ENCODE measurements at places on chromosomes 7 and 10.

DNA sequence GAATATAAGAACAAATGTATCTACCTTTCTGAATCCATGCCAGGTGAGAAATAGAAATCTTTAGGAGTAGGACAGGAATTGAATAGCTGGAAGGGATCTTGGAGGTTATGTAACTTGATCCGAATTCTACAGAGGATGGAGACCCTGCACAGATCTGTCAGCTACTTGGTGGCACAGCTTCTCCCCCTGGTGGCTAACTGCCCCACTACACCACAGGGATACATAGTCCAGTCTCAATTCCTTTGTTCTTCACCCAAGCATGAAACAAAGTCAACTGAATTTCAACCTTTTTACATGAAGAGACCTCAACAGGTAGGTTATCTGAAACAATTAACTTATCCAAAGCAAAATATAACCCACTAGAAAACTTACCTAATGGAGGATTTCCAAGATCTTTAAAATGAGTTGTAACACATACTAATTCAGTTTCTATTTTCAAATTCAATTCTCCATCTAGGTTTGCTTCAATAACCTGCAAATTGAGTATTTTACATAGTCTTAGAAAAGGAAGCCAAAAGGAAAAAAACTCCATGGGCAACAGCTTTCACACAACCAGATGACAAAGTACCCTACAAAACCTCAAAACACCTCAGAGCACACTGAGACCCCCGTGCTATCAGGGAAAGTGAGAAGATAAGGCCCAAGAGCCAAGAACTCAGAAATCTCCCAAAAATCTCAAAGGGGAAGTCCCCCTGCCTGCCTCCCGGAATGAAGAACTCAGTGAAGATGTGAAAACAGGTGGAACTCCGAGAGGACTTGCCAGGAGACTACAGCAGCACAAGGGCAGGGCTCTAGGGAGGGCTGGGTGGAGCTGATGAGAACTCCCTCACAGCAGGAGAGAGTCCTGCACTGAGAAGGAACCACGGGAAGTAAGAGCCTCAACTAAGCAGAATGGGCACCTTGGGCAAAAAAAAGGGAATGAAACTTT lies 10.3 kb downstream of the HUS1 start:
- peak; percentile 39 for DNase-seq

- no peak for DNase-seq
Observed at GRCh38 chr10:110456523-110457091, 41.1 kb upstream of the DUSP5 start.

DNA sequence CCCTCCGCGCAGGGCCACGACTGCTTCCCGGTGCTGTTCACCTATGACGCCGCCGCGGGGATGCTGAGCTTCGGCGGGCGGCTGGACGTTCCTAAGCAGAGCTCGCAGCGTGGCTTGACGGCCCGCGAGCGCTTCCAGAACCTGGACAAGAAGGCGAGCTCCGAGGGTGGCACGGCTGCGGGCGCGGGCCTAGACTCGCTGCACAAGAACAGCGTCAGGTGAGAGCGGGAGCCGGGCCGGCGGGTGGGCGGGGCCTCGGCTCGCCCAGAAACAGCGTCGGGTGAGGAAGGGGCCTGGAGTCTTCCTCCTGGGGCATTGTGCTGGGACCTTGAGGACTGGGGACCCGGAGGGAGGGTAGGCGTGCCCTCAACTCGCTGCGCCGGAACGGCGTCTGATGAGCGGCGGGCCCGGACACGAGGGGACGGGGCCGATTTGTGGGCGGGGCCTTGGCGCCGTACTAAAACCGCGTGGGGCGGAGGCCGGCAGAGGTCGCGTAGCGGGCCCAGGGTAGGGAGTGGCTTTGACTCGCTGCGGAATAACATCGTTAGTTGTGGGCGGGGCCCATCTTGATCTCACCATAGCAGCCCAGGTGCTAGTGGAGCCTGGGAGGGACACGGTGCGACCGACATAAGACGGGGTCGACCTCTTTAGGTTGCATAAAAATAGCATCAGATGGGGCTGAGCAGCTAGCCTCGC lies 15.6 kb downstream of the PDAP1 start:
- DNase-seq = peak; percentile 89

- no peak for DNase-seq
Observed at GRCh38 chr7:91082852-91083495, 181.3 kb upstream of the FZD1 start.

- DNase-seq = no peak
Observed at GRCh38 chr10:81251457-81252115, 623.4 kb upstream of the NRG3 start.

GRCh38 chr10:124210263-124210662 lies 116.9 kb upstream of the CHST15 start:
- no peak for DNase-seq

GRCh38 chr7:31669461-31669860 lies 17.6 kb upstream of the PPP1R17 start:
- DNase-seq = no peak

DNA sequence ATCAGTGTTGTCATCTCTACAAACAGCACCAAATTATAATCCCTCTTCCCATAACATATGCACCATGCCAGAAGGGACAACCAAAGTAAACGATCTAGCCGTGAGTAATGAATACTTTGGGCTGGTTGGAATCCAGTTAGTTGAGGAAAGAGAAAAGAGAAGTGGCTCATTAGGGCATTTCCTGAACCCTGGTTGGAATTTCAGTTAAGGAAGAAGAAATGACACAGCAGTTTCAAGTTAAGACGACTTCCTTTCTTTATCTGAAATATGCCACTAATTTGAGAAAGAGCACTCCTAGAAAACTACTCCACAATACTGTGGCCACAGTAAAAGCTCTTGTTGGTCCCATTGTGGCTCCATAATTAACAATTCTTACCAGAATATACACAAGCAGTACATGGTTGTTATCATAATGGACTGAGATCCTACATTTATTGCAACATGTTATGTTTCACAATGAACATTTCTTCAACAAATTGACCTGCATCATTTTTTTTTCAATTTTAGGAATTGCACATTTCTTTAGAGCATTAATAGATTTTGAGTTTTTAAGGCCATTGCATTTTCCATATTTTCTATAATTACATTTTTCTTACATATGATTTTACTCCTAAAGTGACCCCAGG lies at the start of gene TFEC:
Gene TFEC, minus strand, starts transcription at position 113 of the 626 bp plus-strand sequence. CDS start 46,322 bp downstream, outside the sequence.
- no peak for DNase-seq

DNA sequence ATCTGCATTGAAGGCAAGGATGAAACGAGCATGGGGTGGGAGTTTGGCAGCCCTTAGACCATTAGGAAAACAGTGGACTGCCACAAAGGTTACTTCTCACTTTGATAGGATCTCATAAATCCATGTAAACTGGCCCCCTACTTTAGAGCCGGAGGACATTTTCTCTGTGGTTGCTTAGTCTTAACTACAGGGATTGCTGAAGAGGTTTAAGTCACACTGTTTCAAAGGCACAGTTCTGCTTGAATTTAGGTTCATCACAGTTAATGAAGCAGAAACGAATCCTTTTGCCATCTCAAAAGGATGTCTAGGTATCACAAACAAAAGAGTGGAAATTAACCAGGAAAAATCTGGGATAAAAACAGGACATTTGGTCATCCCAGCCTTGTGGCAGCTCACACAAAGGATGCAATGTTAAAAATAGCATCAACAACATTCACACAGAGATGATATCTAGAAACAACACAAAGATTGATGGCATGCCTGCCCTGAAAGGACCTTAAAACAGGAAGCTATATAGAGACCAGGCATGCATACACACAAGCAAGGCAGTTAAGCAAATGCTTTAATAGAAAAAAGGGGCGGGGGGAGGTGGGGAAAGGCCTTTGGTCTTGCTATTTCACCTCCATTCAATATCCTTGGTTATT lies 74.0 kb downstream of the DOCK4 start:
- no peak for DNase-seq
